ENCODE measurements at places on chromosomes 11 and 22.

- no peak for DNase-seq
Measured at GRCh38 chr22:50199829-50200460, 866 bp upstream of the SELENOO start.

GRCh38 chr11:109023036-109023435, 358.2 kb downstream of the DDX10 start:
- no peak for DNase-seq

GRCh38 chr11:118657709-118658428, 21.6 kb downstream of the TREH start:
- DNase-seq = no peak

- DNase-seq = no peak
Measured at GRCh38 chr11:2235588-2236326, 34.6 kb downstream of the ASCL2 start.

DNA sequence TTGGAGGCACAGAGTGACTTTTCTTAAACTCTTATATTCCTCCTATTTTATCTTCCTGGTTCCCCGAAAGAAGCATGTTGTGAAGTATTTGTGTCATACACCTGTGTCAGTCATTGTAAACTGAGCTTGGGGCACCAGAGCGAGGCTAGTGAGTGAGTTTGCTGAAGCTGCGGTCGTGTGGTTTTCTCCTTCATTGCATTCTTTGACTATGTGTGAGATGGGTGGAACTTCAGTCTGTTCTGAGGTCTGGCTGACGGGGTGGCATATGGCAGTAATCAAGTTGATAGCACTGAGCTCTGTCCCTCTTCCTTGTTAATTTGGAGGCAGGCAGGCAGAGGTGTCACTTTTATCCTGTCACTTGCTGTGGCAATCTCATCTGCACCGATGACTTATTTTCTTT, 4.2 kb downstream of the VPS26B start:
- DNase-seq = no peak

DNA sequence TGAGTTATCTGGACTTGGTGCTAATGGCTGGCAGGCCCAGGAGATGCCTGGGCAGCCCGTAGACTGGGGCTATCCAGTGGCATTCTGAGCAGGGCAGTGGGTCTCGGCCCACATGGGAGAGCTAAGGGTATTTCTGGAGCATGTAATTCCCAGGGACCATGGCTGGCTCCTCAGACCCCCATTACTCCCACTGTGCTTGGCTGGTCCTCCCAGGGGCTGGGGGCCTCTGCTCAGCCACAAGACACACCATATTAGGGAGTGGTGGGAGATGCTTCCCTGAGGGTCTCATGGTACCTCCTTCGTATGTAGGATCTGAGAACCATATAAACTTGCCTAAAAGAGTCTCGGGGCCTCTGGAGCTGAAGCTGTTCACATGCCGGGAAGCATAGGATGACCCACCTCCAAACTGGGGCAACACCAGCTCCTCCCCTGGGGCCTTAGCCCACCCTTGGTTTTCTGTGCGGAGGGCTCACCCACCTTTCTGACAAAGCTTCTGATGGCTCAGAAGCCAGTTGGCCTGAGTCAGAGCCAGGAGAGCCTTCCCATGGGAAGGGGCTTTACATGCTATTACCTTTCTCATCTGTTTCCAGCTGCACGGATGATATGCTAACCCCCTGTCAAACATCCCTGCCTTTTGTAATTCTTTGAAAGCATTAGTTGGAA, 9.5 kb upstream of the FTH1 start:
- no peak for DNase-seq

- DNase-seq = no peak
Measured at GRCh38 chr11:17864478-17864941, 129.9 kb downstream of the KCNC1 start.

- DNase-seq = no peak
Measured at GRCh38 chr11:886568-886967, 24.0 kb downstream of the CHID1 start.

DNA sequence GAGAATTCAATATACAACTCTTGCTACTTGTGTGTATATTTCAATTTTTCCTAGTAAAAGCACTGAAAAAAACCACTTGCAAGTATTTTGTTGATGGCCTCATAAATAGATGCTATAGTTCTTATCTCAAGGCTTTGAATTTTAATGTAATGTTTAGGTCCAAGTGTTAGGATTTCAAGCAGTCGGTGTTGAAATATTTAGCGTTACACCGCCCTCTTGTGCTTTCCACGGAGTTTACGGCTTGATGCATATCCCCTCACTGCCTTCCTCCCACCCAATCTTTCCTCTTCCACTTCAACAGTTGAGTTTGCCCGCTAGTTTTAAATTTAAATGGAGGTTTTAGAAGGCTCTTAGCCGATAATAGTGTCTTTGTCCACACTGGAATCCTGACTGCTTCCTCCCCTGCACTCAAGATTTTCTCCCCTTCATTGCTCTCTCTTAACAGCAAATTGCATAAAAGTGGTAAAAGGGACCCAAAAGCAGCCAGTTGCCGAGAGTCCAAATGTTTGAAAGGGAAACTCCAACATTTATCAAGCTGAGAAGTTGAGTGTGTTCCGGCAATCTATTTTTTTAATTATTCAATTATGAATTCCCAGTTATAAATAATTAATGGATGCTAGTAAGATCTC, 25.9 kb upstream of the HTATIP2 start:
- DNase-seq = no peak
